ENCODE measurements at places on chromosomes 7 and 10. TPM values are rescaled to one million over a fixed set of nuclear protein-coding genes. Genes with fewer than 3 reads are reported as not detected.

ITGA8 gene
- total RNA-seq, result not detected

BET1 gene
- total RNA-seq, result 17.9 TPM

EPHB6 gene
- total RNA-seq, result 8.0 TPM

ZPBP gene
- not detected for total RNA-seq

ABCA13 gene
- total RNA-seq, result not detected

CALCR gene
- total RNA-seq, result not detected

LHFPL3 gene
- total RNA-seq, result not detected

MLXIPL gene
- total RNA-seq, result not detected

SPDYE8 gene
- not detected for total RNA-seq

DNA sequence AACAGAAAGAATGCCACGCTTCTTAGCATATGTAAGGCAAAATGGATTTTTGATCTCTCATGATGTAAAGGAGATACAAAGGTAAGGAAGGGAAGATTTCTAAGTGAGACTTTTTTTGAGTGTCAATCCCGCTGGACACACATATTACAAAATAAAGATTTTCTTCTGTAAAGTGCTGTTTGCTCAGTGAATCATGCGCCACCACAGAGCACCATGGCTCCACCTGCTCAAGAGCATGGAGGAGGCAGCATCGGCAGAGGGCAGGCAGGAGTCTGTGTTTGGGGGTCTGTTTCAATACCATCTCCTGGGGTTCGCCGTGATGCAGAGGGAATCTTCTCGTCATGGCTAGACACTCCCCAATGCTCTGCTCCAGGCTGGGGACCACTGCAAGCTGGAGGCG is 83.5 kb downstream of the ALOX5 start:
- ATAC-seq, result no peak

DNA sequence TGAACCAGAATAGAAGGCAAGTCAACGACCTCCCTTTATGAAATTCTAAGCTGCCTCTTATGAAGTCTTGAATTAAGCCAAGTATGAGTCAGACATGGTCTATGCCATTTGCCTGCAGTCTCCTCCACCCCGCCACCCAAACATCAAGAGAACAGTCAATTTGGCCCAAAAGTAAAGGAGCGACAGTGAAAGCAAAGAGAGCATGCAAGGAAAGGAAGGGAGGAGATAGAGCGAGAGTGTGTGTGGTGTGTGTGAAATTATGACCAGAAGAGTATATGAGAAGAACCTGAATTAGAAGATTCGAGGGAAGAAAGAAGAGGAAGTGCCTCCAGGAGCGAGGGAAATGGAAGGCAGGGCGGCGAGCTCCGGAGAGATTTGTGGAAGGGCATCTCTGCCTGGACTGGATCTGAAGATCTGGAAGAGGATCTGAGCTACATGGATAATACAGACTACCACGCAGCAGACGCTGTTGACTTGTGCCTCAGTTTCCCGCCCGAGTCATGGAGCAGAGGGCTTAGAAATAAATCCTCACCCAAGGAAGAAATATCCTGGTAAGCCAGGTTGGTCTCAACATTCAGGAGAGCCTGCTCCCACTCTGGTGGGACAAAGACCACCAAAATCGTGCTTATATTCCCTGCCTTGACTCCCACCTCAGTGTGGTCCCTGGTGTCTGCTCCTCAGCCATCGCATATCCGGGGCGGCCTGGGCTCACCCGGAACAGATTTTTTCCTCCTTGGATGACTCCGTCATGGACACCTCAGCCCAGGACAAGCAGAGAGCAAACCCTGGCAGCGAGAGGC is 459 bp downstream of the ZDHHC6 start:
- peak; percentile 25 for ATAC-seq

DNA sequence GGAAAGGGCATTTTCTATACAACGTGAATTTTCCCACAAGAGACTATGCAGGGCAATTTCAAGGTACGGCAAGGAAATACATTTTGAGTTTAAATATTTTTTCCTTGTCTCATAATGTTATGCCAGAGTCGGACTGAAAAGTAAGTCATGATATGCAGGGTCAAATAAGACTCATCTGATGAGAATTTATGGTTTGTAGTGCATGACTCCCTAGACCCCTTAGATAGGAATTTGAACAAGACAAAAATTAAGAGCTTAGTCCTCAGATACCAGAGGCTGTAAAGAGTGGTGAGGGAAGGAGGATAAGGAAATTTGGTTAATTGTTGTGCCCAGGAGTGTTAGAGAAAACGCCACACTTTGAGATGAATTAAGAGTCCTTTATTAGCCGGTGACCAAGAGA is 616.6 kb downstream of the XPNPEP1 start:
- no peak for ATAC-seq

DNA sequence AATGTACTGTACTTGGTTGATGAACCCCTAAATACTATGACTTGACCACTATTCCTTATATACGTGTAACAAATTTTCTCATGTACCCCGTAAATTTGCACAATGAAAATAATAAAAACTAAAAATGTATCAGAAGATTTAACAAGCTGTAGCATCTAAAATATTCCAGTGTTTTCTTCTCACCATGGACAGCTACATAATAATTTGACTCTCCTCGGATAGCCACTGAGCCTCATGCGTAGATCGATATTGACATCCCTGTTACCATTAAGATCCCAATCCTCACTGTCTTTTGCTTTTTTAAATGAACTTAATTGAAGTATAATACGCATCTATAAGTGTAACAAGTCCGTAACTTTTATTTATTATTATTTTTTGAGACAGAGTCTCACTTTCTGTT is 179.7 kb upstream of the C7orf33 start:
- ATAC-seq, result no peak

DNA sequence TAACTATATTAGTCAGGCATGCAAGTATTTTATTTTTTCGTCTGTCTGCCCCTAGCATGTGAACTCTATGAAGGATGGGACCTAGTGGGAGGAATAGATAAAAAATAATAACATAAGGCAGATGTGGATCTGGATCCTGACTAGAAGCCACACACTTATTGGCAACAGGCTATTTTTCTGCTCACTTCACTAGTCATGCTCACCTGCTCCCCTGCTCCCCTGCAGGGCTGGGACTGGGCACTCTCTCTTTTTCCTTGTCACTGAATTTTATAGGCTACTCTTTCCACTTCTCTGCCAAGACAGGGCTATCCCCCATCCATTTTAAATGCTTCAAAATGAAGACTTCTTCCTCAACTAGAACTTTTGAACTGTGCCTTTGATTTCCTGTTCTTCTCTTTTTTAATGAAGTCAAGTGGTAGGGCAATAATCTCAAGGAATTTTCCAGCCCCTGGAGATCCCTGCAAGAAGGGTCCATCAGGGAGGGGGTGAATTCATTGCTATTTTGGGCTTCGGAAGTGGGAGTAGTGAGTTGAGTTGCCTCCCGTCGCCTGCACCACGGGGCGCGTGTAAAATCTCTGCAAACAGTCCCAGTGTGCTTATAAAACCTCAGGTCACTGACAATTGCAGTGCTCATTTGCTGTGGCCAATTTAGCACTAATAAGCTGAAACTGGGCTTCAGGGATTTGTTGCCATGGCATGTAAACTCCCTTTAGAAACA is 156.7 kb upstream of the NPVF start:
- ATAC-seq, result no peak

DNA sequence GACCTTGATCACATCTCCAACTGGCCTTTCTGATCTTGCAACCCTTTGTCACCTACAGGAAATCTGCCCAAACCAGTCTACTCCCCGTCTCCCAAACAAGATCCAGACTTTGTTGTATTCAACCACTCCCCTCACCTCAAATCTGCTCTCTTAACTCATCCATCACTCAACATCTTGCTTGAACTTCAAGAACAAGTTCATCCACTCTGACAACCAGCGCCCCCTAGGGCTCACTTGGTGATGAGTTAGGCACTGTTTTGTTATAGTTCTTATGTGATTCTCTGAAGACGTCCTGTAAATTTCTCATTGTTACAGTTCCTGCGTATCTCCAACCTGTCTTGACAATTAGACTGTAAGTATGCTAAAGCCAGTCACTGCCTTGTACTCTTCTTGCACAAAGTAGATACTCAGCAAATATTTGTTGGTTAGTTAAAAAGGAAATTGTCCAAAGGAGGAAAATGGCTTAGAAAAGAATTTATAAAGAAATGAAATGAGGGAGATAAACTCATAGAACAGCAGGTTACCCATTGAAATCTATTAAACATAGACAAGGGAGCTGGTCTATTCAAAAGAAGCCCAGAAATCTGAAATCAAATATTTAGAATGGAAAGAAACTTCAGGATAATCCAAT is 5.3 kb downstream of the FRMD4A start:
- no peak for ATAC-seq

DNA sequence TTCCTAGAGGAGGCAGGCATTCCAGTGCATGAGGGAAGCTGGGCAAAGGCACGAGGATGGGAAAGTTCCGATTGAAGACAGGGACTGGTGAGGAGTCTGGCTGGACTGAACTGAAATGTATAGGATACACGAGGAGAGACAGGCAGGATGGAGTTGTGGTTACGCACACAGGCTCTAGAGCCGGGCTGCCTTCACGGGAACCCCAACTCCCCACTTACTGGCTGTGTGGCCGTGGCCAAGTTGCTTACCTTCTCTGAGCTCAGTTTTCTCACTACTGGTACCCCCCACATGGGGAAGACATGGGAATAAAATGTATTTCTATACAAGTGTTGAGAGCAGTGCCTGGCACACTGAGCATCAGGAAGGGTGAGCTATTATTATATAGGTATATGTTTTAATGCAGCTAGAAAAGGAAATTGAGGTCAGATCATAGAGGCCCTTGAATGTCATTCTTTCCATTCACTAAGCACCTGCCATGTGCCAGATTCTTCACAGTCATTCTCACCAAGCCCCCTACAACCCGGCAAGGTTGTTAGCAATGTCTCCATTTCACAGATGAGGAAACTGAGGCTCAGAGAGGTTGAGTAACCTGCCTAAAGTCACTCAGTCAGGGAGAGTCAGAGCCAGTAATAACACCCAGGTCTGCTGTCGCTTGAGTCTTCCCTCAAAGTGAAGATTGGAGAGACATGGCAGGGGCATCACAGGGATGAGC is 9.7 kb downstream of the CHST3 start:
- peak; percentile 47 for ATAC-seq

- ATAC-seq, result no peak
Observed at GRCh38 chr7:131164025-131164925, 163.4 kb upstream of the MKLN1 start.

GRCh38 chr10:50604049-50604640 is 19.6 kb downstream of the SGMS1 start:
- ATAC-seq, result no peak

DNA sequence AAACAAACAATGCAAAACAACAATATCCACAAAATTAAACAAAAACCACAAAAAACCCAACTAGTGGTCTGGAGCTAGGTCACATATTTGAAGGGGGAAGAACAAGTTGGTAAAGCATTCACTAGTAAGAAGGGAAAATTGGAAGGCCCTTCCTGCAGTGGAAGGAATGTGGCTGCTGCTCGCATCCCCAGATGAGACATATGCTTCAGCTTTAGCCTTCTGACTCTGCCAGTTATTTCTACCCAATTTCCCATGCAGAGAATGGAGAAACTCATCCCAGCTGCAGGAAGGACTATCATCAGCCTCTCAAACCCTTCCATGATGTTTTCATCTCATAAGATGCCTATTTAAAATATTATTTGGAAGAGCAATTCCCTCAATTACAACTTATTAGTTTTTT is 176.6 kb downstream of the BMPER start:
- ATAC-seq, result no peak

DNA sequence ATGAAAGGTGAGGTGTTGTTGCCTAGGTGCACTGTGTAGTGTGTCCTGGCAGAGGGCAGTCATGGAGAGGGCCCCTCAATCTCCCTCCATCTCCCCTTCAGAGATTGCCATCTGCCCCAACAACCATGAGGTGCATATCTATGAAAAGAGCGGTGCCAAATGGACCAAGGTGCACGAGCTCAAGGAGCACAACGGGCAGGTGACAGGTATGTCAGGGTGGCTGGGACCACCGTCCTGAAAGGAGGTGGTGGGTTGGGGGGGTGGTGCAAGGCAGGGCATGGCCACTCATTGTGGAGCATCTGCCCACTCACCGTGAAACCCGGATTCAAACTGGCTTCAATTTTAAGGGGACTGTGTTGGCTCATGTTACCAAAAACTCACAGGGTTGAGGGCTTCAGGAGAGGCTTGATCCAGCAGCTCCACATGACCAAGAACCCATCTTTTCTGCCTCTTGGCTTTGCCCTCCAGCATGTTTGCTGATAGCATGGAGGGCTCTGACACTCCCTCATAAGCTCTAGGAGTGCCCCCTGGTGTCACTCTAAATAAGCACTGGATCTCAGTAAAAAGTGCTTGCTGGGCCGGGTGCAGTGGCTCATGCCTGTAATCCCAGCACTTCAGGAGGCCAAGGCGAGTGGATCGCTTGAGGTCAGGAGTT is 12.2 kb downstream of the ARPC1B start:
- peak; percentile 50 for ATAC-seq

DNA sequence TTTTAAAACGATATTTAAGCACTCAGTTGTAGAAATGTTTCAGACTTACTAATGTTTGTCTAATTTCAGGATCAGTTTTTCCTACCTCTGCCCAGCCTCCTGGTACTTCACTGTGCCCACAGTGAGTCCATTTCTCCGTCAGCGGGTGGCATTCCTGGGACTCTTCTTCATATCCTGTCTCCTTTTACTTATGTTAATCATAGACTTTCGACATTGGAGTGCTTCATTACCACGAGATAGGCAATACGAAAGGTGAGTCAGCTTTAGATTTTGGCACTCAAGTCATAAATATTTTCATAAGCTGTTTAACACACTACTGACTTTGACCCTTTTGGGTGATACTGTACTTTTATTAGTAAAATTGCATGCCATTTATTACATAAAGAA is 2.1 kb downstream of the ENTPD7 start:
- ATAC-seq, result no peak

DNA sequence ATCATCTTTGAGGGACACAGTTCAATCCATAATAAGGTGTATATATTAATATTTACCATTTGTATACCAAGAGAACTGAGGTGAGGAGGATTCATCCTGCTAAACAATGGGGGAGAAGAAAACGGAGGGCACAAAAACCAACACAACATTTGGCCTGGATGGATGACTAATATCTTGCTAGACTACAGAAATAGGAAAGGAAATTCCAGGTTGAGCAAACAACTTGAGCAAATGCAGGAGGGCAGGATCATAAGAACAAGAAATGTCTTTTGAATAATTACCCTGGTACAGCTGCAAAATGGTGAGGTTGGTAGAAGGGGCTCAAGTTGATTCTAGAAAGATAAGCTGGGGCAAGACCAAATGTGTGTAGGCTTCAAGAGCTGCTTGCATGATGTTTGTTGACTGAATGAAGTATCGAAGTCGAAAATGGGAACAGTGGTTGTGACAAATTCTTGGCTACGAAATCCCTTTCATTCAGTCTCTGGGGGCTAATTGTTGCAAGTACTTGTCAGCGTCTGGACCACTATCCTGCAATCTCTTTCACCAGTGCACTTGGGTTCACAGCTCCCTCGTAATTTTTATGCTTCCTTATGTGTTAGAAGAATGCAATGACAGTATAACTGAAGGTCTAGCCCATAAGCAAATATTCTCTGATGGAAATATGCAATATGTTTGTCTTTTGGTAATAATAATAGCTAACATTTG is 176.2 kb downstream of the PTEN start:
- ATAC-seq, result no peak

- ATAC-seq, result no peak
Observed at GRCh38 chr7:23710000-23710399, at the start of gene STK31. TSS of gene STK31 (plus strand) at chr7:23710219. CDS start at chr7:23710286, 67 bp downstream.

- ATAC-seq, result no peak
Observed at GRCh38 chr7:53740971-53741370, 705.5 kb downstream of the POM121L12 start.

GRCh38 chr10:110306452-110306768 is 1.7 kb upstream of the SMNDC1 start:
- ATAC-seq, result no peak

Measured in activated T-helper 17 cell treated with anti-CD3 and anti-CD28 coated beads, Interleukin-2, amount 50 U/mL, for 72 hours (primary cell).